ENCODE measurements at places on chromosomes 5 and 9.

GRCh38 chr9:137446851-137447471 is 5.8 kb upstream of the ENTPD8 start:
- DNase-seq: no peak

- no peak for DNase-seq
These were observed 24.5 kb upstream of the IDNK start for GRCh38 chr9:83598487-83598886.

DNA sequence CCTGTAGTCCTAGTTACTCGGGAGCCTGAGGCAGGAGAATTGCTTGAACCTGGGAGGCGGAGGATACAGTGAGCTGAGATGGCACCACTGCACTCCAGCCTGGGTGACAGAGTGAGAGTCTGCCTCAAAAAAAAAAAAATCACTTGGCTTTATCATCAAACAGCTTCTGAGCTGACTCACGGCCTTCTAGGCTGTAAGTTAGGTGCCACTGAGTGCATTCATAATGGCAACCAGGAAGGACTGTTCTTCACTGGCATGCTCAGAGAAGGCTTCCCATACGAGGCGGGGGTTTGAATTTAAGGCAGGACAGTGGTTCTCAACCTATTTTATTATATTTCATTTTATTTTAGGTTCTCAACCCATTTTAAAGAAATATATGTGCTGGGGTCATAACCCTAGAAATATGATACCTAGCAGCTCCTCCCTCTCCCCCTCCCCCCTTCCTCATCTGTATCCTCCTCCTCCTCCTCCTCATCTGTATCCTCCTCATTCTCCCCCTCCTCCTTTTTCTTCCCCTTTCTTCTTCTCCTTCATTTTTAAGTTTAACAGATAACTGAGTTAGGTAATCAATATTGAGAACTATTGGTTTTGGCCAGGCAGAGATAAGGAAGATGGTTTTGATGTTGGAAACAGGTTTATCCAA is 19.0 kb upstream of the LHFPL2 start:
- DNase-seq: no peak

- no peak for DNase-seq
These were observed 28.0 kb downstream of the GLT6D1 start for GRCh38 chr9:135611142-135611874.

- no peak for DNase-seq
These were observed 4.8 kb downstream of the DNAH5 start for GRCh38 chr5:13939638-13940037.

DNA sequence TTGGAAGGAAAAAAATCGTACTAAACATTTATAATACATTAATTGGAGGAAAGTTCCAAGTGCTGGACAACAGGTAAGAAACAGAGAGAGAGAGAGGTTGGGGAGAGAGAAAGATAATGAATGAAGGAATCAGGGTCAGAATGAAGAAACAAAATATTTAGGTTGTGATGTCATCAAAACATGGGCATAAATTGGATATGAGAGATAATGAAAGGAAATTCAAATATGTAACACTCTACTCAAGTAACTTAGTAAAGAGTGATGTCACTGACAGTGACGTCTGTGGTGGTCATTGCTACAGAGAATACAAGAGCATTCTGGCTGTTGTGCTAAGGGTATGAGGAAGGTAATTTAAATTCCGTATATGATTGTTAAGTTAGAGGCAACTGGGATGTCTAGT is 543.4 kb upstream of the COX7C start:
- DNase-seq: no peak

DNA sequence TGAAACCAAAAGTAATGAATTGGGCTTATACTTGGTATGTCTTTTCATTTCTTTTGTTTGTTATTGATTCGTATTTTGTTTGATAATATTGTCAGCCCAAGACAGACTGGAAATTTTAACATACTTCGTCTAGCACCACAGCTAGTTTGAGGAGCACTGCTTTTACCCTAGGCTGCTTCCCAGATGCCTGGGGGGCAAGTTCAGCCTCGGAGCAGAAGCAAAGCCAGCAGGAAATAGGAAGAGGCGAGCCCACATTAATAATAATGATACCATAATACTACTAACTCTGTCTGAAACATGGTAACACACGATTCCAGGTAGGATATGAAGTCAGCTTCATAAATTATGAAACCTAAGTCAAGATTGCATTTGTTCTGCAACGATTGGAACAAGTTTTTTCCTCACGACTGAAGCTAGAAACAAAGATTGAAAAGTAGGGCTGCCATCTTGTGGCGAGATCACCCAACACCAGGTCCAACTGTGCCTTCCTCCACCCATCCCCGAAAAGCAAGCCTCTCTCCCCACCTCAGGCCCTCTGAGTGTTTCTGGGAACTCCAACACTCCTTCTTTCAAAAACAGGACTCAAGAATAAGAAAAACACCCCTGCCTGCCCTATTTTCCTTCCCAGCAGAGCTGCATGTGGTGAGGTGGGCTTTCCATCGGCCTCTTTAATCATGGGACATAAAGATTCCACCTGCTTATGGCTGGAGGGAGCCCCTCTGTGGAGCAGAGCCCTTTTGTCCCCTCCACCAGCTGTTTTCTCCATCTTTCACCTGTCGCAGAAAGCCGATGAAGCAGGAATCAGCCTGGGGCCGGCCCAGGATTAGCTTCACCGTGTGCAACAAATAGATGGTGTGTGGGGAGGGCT is 236.4 kb downstream of the CAAP1 start:
- no peak for DNase-seq

- DNase-seq: no peak
These were observed 19.7 kb upstream of the CCNH start for GRCh38 chr5:87432460-87432859.

DNA sequence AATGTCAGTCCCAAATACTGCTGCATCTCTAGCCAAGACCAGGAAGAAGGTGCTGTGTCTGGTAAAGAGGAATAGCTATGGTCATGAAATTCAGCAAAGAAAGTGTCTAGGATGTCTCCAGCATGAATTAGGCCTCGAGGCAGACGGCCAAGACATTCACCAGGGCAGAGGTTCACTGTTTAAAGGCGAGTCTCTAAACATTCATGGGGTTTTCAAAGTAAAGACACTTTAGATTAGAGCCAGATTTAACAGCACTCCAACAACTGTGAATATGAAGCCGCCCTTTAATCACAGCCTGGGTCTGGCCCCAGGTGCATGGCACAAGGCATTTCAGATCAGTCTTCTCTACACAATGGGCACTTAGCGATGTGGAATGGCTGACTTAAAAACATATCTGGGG is 95.0 kb downstream of the ANKH start:
- no peak for DNase-seq

DNA sequence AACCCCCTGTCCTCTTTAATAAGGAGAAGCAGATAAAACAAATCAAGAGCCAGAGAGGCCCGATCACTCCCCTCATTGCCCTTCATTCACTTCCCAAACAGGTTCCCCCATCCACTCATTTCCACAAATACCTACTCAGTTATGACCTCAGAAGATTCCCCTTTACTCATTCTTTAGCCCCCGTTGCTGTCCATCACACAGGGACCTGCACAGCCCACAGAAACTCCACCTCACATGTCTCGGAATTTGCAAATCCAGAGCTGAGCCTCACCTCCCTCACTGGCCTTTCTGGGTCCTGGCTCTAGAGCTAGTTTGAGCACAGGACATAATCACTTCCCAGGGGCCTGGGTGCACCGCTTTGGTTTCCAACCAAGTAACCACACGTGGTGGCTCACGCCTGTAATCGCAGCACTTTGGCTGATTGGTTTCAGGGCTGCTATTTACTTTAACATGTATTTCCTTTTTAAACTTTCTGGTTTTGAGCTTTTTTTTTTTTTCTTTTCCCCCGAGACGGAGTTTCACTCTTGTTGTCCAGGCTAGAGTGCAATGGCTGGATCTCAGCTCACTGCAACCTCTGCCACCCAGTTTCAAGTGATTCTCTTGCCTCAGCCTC is 17.8 kb downstream of the ATP6V0E1 start:
- no peak for DNase-seq

GRCh38 chr9:119802621-119803020 is 433.4 kb upstream of the BRINP1 start:
- DNase-seq: no peak

DNA sequence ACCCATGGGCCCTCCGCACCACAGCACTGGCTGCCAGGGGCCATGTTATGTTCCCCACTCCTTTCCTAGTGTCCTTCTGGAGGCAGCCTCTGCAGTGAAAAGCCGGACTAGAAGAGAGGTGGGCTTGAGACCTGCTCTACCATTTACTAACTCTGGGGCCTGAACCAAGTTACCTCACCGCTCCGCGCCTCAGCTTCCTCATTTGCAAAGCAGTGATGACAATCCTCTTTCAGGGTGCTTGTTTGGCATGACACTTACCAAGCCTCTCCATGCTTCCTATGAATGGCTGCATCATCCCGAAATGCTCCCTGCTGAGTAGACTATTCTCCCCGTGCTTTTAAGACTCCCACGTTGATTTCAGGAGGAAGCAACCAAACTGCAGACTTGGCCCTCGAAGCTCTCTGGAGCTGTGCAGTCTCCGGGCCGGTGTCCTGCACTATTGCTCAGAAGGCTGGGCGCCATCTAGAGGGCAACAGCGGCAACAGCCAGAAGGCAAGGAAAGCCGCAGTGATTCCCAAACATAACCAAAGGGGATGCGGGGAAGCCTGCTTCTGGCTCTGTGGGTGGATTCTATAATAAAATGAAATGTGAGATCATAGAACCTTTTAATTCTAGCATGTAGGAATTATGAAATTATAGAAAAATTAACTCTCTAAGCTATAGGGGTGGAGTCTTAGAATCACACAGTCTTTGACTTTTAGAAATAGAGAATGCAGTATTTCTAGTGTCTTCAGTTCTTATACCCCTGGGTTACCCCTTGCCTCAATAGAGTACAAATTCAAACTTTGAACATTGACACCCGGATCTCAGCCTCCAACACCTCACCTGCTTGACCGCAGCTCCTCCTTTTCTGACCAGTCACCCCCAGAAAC is 599.8 kb upstream of the BRINP1 start:
- DNase-seq: peak; percentile 24

DNA sequence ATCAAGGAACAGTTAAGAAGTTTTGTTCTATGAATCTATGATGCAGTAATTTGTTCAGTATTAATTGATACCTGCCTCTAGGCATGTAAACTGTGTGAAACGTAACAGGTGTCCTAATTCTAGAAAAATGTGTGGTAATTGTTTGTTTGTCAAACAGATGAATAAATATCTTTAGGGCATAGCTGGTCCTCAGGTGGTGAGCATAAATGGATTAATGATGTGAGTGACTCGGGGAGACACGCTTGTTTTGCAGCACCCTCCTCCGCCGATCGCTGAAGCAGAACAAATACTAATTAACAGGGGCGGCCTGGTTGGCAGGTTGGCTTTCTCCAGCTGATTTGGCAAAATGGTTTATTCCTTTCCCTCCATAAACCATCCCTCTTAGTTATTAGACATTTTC is 88.8 kb downstream of the TLE4 start:
- no peak for DNase-seq

DNA sequence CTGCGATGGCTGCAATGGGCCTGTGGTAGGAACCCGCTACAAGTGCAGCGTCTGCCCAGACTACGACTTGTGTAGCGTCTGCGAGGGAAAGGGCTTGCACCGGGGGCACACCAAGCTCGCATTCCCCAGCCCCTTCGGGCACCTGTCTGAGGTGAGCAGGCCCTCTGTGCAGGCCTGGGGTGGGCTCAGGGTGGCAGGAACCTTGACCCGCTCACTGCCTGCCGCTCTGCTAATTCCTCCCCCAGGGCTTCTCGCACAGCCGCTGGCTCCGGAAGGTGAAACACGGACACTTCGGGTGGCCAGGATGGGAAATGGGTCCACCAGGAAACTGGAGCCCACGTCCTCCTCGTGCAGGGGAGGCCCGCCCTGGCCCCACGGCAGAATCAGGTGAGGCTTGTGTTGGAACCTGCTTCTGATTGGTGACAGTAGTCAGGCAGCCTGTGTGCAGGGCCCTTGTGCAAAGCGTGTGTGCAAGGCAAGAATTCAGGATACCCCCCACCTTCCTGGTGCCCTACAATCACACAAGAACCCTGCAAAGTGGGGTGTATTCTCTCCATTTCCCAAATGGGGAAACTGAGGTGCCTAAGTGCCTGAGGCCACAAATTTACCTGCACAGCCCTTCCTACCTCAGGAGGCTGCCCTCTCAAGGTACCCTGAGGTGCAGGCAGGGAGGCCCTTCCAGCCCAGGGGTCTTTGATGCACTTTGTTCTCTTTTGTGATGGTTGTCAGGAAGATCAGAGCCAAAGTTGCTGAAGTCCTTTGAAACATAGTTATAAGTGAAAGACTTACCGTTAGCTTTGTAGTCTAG is 3.4 kb downstream of the SQSTM1 start:
- no peak for DNase-seq

DNA sequence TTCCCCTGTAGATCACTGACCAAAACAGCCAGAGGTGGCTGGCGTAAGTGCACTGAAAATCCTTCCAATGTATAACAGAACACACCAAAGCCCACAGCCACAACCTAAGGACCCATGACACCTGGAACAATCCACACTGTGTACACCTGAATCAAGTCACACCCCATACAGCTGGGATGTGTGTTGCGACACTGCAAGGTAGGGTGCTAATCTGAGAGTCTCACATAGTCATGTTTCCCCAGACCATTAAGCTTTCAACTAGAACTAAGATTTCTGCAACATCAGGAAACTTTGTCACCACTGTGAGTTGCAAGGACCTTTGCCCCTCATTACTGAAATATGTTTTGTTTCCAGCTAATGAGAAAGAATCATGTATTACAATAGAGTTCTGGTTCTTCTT is 59.4 kb downstream of the MED27 start:
- DNase-seq: no peak

DNA sequence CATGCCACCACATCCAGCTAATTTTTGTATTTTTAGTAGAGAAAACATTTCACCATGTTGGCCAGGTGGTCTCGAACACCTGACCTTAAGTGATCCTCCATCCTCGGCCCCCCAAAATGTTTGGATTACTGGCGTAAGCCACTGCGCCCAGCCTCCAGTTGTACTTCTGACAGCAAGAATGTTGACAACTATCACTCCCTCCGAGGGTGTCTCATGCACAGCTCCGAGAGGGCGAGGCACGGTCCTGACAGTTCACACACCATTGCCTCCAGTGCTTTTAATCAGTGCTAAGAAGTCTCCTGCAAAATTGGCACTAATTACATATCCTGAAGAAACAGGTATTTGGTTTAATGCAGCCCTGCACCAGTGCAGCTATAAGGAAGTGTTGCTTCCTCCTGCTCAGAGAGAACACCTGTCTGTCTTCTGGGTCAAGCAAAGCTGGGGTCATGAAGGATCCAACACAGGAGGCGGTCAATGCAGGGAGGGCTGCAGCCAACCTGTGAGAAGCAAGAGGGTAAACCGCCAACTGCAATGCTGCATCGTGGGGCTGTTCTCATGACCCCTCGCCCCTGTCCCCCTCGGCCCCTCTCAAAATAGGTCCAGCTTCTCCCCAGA is 184.0 kb downstream of the MED10 start:
- DNase-seq: no peak

GRCh38 chr5:75933489-75933888 is 149.7 kb upstream of the SV2C start:
- no peak for DNase-seq
